ENCODE measurements at places on chromosomes 1 and 21.
A peak's percentile ranks its signal among the peaks of the same experiment; 100 is the strongest.

DNA sequence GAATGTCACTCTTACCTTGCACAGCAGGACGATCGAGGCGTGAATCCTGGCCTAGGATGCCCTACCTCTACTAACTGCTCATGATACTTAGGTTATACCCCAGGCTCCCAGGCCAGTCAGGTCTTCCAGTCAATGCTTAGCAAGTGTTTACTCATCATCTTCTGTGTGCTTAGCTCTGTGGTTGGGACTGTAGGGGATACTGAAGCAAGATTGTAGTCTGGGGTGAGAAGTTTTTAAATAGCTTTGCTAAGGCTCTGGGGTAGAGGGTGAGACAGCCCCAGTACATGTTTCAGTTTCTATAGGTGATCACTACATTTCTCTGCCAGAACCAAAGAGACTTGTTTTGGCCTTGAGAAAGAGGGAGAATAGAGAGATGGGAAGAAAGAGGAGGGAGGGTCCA, 250.8 kb upstream of the KIAA0040 start:
- DNase-seq: no peak

GRCh38 chr1:23417570-23417969, 7.0 kb downstream of the TCEA3 start:
- DNase-seq: peak; percentile 23

DNA sequence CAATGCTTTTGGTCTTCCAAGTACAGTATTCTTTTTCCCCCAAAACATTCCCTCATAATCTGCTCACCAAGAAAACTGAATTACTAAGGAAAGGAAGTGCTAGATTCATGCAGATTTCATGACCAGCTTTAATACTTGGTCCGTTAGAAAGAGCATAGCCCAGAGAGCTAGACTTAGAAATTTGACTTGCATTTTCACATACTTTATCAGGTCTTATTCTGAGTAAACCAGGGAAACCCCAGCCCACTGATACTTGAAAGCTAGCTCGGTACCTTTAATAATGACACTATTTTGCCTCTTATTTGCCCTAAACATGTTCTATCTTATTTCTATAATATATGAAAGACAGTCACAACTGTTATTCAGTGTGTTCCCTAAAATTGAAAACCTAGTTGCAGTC, 204.5 kb downstream of the TTLL7 start:
- DNase-seq: no peak

GRCh38 chr1:40396420-40396819, 22.9 kb downstream of the SMAP2 start:
- no peak for DNase-seq

DNA sequence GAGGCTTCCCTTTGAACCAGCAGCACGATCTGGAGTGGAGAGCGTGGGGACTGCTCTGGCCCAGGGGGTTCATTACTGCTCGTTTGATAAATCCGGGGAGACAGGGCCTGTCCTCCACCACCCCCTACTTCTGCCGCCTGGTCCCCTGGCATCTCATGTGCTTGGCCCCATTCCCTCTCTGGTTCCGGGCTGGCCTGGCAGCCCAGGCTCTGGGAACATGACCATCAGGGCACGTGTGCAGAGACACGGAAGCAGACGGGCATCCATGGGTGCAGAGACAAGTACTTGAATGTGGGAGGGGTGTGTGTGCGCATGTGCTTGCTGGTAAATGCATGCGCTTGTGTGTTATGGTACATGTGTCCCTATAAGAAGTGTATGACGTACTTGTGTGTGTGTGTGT, 75.5 kb downstream of the KIRREL1 start:
- no peak for DNase-seq

- peak; percentile 85 for DNase-seq
These were observed 48.6 kb downstream of the HIVEP3 start for GRCh38 chr1:41870076-41870562.

DNA sequence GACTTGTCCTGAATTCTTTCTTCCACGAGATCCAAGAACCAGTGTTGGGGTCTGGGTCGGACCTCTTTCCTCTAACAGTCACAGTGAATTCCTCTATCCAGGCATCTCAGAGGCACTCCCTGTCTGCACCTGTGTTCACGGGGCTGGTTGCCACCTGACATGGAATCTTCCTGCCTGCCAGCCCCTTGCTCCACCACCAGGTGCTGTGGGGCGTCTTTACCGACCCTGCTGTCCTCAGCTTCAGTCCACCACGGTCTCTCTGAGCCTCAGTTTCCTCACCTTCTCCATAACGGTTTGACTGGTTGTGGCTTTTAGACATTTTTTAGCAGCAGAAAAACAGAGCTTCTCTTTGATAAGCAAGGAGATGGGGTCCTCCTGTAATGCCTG, 62.7 kb downstream of the SDC3 start:
- DNase-seq: no peak

DNA sequence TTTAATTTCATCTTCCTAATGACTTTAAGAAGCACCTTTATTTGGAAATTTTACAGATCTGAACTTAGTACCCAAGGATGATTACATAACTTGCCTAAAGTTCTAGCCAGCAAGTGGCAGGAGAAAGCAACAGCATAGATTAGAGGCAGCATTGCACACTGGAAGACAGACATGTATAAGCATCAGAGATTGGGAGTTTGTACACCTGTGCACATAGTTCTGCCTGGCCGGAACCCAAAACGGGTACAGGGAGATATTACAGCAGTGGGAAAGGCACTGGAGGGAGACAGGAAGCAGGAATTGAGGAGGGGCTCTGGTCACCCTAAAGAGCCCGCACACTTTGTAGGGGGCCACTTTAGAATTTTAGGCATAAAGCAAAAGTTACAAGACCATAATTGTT, 19.3 kb downstream of the GBP6 start:
- no peak for DNase-seq

GRCh38 chr1:100851726-100852125, 42.9 kb downstream of the EXTL2 start:
- DNase-seq: no peak

DNA sequence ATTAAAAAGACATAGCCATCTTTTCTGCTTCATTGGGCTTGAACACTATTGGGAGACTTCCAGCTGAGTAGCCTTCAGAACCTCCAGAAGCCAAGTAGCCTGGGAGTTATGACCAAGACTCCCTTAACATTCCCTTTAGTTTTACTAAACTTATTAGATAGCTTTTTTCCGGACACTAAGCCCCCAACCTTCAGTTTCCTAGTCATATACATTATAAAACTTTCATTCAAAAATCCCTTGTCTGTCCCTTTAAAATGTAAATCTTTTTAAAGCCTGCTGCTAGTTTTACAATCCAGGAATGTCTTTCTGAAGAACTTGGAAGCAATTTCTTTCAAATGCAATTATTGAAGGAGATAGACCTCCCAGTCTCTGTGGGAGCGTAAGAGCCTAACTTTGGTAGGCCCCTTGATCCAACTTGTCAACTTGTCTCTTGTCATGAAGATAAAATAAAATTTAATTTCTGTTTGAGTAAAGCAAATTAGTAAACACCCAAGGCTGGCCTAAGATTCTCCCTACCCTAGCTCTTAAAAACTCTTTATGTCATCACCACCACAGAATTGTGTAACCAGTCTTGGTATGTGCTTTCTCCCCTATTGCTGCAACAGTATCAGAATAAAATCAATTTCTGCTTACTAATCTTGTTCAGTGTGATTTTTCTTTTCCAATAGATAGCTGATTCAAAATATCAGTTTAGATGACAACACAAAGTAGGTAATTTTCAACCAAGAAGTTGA, 796.2 kb downstream of the PLA2G4A start:
- no peak for DNase-seq

- DNase-seq: no peak
These were observed 101.1 kb upstream of the SOD1 start for GRCh38 chr21:31558189-31558961.

DNA sequence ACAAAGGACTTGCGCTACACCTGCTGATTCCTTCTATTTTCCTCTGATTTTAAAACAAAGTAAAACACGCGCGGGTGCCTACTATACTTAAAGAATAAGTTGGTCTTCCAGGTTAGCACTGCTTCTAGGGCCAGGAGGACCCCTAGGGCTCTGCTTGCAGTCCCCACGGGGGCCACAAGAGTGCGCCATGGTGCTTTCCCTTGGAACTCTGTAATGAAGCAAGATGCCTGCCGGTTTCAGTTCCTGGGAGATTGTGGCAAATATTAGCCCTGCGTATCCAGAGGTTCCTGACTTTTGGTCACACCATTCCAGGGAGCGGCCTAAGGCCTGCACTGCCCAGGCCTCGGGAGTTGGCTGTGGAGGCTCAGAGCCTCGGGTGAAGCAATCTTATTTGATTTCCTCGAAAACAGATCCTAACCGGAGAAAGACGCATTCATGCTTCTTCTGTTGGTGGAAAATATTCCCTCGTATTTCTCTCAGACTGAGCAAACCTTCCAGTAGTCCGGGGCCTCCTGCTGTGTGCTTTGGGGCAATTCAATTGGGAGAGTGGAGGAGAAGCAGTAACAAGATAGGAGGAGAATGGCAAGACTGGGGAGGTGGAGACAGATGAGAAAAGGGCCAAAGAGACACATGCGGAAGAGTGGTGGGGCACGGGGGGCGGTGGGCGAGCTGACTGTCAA, 25.3 kb downstream of the ADAM30 start:
- peak; percentile 7 for DNase-seq

DNA sequence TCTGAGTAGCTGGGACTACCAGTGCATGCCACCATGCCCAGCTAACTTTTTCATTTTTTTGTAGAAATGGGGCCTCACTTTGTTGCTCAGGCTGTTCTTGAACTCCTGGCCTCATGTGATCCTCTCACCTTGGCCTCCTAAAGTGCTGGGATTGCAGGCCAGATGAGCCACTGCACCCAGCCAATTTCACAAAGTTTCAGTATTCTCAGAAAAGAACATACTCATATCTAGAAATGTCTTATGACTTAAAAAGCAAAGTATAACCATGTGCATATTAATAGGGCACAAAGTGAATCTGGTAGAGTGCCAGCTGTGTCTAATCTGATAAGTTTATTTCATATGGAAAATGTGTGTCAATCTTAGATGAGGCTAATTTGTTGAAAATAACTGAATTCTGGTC, 87.5 kb upstream of the CACYBP start:
- DNase-seq: no peak

- no peak for DNase-seq
These were observed 89.5 kb upstream of the GNG4 start for GRCh38 chr1:235739124-235739523.

GRCh38 chr1:173603056-173603591, at the start of gene SLC9C2:
Gene SLC9C2, minus strand, starts transcription at chr1:173603072. Its CDS starts 1,296 bp downstream, at chr1:173601776.
- no peak for DNase-seq

DNA sequence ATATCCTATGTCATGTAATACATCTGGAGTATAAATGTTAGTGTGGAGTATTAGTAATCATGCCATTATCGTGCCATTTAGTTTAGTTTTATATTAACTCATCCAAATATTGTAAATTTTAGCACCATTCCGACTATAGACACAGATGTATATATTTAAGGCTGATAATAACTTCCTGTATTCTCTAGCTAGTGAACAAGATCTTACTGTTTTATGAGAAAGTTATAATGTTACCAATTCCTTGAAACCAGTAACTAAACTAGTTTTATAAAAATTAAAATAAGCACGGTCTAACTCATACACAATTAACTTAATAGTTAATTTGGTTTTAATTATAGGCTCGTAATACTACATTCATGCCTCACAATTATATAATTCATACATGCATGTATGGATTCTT, 808.6 kb downstream of the USP25 start:
- DNase-seq: no peak

DNA sequence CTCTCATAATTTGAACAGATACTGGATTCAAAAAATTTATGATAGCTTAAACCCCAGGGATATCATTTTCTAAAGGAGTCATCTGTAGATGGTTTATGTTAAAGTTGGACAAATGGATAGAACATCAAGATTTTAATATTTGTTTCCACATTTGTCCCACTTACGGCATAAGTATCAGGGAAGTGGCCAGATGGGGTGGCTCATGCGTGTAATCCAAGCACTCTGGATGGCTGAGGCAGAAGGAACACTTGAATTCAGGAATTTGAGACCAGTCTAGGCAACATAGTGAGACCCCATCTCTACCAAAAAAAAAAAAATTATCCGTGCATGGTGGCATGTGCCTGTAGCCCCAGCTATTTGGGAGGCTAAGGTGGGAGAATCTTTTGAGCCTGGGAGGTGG, 229.1 kb downstream of the GPR52 start:
- no peak for DNase-seq

DNA sequence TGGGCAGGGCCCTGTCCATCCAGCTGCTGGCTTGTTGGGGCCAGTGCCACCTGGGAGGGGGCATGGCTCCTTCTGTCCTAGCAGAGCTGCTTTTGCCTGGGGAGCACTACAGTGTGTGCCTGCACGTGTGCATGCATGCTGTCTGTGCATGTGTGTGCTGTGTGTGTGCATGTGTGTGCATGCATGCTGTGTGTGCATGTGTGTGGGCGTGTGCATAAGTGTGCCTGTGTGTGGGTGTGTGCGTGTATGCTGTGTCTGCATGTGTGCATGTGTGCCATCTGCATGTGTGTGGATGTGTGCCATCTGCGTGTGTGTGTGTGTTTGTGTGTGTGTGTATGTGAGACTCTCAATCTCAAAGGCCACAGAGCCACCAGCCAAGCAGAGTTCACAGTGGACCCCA, 8.3 kb upstream of the PRKCZ start:
- DNase-seq: no peak

DNA sequence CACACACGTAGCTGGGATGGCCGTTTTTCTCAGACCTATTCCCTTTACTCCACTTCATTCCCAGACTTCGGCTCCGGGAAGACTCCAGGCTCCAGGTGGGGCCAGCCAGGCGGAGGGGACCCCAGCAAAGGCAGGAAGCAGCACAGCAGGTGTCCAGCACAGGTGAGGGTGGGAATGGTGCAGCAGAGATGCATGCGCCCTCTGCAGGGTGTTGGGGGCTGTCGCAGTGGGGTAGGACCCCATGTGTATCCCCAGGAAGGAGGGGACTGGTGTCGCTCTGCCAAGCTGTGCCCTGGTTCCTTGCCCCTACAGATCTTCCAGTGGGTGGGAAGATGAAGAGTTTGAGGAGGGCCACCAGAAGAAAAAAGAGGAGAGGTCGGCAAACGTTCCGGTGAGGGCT, 5.3 kb downstream of the TTC24 start:
- DNase-seq: no peak

DNA sequence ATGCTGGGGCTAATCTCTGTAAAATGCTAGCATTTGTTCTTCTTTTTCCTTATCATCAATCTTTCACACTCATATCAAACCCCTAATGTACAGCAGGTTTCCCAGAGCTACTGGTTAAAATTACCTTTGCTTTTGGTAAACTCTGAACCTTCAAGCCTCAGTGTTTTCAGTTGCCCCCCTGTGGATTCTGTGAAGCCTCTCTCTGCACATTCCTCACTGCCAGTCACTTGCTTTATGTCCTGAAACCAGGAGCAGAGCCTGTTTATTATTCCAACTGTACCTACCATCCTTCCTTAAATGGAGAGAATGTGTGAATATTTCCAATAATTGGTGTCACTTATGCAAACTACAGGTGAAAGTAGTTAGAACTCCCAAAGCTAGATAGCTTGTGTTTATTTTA, 134.2 kb downstream of the NEK7 start:
- DNase-seq: no peak

GRCh38 chr1:44621841-44622286, 52.4 kb downstream of the TMEM53 start:
- no peak for DNase-seq

DNA sequence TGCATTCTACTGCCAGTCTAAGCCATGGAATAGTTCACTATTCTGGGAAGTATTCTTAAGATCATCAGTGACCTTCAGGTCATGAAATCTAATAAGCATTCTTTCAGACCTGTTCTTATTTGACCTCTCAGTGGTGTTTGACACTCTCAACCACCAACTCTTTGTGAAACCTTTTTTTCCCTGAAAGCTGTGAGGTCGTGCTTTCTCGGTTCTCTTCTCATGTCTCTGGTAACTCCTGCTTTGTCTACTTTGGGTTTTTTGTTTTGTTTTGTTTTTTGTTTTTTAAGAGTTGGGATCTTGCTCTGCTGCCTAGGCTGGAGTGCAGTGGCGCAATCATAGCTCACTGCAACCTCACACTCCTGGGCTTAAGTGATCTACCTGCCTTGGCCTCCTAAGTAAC, 56.3 kb downstream of the POU2F1 start:
- DNase-seq: no peak

All from dermis microvascular lymphatic vessel endothelial cell (primary cell).